T-helper 22 cell (primary cell): ENCODE measurements at places on chromosomes 5 and 9.

- no peak for DNase-seq
These were observed 455.7 kb upstream of the MPDZ start for GRCh38 chr9:13735181-13735580.

- no peak for DNase-seq
These were observed 20.9 kb upstream of the UBAP1 start for GRCh38 chr9:34157898-34158297.

GRCh38 chr9:84903963-84904362 lies 234.4 kb downstream of the NTRK2 start:
- no peak for DNase-seq

GRCh38 chr9:74846766-74847165 lies 41.0 kb downstream of the TRPM6 start:
- DNase-seq: no peak

GRCh38 chr5:107875833-107876232 lies 205.1 kb upstream of the EFNA5 start:
- no peak for DNase-seq

DNA sequence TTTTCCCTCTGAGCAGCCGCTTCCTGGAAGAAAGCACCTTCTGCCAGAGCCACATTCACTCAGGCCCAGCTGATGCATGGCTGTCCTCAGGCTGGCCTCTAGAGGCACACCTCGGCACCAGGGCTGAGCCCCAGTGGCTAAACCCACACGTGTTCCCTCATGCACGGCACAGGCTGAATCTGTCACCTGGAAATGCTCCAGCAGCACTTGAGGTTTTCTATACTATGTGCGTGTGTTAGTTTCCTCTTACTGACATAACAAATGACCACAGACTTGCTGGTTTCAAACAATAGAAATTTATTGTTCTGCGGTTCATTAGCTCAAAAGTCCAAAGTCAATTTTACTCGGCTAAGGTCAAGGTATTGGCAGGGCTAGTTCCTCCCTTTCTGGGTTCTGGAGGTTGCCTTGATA lies 141.4 kb downstream of the LRRC70 start:
- no peak for DNase-seq

DNA sequence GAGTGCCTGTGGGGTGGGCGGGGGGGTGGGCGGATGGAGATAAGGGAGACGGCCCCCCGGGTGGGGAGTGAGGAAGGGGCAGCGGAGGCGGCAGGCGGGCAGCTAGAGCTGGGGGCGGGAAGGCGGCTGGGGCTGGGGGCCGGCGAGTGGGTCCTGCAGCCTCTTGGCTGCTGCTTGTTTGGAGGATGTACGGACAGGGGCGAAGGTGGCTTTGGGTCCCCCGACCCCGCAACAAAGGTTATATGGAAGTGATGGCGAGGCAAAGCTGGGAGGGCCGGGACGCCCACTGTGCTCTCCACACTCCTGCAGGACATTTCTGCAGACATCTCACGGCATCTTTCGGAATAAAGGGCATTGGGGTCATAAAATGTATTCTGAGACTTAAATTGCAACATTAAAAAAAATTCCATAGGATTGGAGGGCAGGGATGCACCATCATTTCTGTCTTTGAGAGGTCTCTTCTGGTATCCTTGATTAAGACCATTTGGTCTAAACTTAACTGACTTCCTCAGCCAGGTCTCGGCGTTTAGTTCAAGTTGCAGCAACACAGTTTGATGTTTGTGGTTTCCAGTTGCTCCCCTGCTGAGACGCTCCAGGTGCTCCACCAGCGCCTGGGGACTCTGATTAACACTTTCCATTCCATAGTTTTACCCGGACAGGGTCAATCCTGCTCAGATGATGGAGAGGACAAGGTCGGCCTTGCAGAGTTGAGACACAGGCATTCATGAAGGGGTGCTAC lies 101.6 kb upstream of the SSBP2 start:
- no peak for DNase-seq

- no peak for DNase-seq
These were observed 23.7 kb upstream of the ZCCHC7 start for GRCh38 chr9:37096628-37097027.

DNA sequence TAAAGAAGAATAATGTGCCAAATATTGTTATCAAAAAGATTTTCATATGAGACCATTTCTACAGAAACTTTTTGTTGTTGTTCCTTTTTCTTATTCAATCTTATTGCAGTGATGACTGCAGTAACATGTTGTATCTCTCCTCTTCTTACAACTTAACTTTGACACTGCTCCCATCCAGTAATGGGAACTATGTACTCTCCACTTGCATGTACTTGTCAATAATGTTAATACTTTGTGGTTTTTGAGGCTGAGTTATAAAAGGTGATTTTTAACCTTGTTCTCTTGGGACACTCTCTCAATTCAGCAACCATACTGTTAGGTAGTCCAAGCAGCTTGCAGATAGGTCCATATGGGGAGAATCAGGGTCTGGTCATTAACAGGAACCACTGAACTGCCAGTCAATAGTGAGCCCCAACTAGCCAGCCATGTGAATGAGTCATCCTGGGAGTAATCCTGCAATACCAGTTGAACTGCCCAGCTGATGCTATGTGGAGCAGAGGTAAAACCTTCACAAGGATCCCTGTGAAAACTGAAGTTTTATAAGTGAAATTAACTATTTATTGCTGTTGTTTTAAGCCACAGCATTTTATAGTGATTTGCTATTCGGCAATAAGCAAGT lies 199.6 kb upstream of the DAB2 start:
- no peak for DNase-seq

GRCh38 chr5:113380807-113381326 lies 53.9 kb downstream of the TSSK1B start:
- no peak for DNase-seq
